ENCODE measurements at places on chromosomes 1 and 21.

DNA sequence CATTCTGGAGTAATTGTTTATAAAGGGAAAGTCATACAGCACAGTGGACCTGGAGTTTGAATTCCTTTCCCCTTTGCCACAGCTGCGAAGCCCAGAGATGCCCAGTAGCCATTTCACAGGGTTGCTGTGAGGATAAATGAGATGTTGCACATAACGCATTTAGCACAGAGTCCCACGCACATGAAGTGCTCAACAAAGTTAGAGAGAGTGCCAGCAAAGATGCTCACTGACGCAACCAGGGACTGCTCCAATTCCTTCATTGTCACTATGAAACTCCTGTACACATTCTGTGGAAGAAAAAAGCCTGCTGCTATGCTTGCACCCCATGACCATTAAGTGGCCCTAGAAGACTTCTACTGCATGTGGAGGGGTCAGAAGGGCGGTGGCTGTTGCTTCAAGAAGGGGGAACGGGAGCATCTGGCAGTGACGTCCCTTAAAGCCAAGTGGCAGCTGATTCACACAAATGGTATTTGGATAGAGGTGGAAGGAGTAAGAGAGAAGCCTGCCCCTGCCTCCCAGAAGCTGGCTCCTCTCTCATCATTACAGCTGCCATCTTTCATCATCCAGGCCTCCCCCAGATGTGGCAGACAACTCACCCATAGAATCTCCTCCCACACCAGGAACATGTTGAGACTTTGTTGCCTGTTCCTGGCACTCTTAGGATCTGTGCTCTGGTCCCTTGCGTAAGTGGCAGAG lies 26.5 kb upstream of the VAV3 start:
- no peak for ATAC-seq

GRCh38 chr1:18285538-18285924 lies 177.9 kb downstream of the IGSF21 start:
- ATAC-seq, result no peak

DNA sequence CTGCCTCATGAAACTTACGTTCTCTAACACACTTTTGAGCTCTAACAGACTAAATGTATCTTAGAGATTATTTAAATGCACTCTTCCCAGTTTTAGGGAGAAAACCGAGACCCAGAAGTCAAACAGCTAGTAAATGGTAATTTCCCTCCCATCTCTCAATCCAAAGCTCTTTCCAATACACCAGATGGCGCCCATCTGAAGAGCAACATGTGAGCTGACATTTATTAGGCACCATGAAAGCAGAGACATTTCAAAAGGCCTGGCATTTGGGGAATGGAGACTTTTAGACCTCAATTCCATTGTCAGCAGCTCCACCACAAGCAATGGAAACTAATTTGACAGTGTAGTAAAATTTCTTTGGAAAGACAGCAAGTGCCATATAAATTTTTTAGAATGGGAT lies 191.4 kb downstream of the DAB1 start:
- no peak for ATAC-seq

DNA sequence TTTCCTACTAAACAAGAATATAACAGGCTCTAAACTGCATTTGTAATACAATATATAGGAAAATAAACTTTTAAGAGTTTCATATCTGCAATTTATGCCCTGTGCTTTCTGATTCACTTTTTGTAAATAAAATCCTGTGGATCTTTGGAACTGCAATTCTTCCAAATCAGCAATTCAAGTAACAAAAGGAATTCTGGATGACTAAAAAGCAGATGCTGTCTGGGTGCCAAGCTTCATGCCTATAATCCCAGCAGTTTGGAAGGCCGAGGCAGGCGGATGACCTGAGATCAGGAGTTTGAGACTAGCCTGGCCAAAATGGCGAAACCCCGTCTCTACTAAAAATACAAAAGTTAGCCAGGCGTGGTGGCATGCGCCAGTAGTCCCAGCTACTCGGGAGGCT lies 6.3 kb downstream of the NME7 start:
- no peak for ATAC-seq

- ATAC-seq, result no peak
Measured at GRCh38 chr21:23021481-23021880, 2023.3 kb downstream of the NCAM2 start.

DNA sequence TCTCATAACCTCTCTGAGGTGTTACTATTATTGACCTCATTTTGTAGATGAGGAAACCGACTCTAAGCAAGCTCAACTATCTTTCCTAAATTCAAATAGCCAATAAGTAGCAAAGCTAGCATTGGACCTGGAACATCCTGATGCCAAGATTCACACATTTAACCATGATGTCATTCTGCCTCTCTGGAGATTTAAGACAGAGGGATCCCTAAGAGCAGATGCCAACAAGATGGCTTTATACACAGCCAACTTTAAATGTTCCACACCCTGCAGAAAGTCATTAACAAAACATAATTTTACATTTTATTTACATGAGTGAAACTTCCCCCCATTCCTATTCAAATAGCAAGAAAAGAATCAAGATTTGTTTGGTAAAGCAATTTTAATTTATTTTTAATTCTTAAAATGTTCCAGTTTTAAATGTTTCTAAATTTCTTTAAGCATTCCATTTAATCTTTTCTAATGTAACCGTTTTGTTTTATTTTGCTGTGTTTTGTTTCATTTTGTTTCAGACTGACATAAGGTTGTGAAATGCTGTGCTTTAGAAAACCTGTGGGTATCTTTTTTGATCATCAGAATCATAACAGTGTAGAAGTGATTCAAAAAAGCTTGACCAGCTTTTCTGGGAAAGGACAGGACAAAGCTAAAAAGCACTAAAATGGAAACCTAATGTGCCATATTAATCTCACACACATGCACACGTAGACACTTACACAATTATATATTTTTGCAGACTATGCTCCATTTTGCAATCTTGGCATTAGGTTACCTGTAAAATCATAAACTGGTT lies 7.6 kb upstream of the VAV3 start:
- ATAC-seq, result peak; percentile 68

DNA sequence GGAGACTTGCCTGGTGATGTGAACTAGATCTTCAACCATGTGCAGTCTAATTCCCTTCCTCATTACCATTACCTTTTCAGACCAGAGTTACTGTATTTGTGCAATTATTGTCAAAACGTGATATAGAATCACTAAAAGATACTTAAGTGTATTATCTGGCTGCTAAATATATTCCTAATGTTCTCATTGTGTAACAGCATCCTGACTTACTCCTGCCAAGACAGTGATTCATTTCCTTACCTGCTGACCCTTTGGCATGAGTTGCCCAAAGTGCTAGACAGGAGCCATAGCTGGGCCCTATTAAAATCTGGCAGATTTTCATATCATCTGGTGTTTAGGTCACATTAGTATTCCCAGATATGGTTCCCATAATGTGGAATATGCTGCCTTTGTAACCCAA lies 598.3 kb upstream of the CAMK1G start:
- ATAC-seq, result no peak

DNA sequence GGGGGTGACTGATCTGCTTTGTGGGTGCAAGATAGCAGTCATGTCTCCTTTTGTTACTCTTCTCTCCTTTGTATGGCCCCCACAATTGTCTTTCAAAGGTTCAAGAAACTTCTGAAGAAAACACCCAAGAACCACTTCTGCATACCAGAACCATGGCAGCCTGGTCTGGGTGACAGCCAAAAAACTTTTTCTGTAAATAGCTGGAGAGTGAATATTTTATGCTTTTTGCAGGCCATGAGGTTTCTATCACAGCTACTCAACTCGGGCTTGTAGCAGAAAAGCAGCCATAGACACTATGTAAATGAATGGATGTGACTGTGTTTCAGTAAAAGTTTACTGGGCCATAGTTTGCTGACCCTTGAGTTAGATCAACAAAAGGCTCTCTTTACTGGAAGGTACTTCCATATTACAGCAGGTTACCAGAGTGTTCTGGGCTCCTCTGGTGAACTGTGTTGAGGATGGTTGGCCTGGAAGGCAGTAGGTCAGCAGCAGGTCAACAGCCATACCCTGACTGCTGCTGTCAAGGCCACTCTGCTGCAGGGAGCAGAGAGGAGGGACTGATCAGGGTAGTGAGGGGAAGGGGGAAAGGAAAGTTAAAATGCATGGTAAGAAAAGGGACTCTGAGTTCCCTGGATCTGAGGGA lies 116.4 kb downstream of the GDAP2 start:
- peak; percentile 71 for ATAC-seq

DNA sequence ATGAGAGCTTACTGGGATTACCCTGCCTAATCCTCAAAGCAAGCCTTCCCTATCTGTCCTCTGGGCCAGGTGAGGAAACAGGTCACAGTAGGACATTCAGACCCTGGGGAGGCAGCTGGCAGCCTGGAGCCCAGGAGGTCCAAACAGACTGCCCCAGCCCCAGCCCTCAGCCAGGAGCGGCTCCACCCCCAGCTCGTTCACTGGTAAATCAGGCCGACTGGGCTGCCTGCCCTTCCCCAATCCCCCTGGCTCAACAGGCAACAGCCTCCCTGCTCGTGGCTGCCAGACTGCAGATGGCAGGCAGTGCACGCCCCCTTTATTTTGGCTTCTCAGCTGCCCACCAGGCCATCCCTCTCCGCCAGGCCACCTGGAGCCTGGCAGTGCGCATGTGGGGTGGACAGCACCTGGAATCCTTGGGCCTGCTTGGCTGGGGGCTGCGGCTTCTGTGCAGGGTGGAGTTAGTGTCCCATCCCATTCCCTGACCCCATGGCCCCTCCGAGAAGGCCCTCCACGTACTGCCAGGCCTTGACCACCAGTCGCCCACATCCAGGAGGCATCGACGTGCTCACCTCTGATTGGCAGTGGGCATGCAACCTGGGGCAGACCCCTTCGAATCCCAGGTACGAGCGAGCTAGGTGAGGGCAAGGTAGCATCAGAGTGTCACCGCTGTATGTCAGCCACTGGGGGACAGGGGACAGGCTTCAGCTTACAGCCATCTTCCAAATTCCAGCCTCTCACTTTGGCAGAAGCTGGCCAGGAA lies 11.2 kb upstream of the ZNF670 start:
- ATAC-seq, result no peak

GRCh38 chr1:151893176-151893924 lies 16.0 kb downstream of the THEM4 start:
- no peak for ATAC-seq

DNA sequence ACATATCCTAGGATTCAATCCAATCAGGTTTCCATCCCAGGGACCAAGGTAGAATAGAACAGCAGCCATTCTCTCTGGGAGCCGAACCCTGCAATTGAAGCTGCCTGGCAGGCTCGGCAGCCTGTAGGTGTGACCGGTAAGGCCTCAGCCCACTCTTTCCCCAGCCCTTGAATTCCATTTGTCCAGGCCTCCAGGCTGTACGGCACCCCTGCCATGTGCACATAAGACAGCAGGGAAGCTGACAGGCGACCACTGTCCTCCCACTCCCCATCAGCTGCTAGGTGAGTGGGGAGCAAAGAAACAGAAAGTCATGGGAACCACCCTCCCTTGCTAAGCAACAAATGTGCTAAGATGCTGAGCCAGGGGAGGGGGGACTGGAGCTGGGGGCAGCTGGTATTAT lies 23.0 kb downstream of the OPTC start:
- no peak for ATAC-seq

GRCh38 chr1:107776900-107777663 lies 187.9 kb downstream of the VAV3 start:
- ATAC-seq, result no peak

GRCh38 chr1:55813618-55814017 lies 598.5 kb upstream of the USP24 start:
- peak; percentile 63 for ATAC-seq

DNA sequence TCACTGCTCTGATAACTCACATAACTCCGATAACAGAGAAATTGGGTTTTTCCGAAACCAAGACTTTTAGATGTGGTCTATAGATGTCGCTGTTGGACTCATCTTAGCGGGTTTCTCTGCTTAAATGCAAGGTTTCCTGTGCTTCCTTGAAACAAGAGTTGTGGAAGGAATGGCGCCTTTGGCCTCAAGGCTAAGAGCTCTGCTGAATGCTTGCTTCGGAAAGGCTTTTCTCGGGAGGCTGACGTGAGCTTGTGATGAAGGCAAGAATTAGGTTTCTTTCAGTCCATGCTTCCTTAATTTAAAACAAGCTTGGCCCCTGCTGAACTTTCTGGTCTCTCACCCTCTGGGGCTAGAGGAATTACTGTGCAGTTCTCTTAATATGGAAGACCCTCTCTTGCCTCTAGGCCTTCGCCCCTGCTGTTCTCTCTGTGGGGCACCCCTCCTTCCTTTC lies 113.5 kb downstream of the MAP3K21 start:
- peak; percentile 80 for ATAC-seq

Data from motor neuron (in vitro differentiated cells).